Mesenteric fat pad (tissue), 1 donor: ENCODE measurements at places on chromosomes 12 and 14. TPM values are rescaled to one million over a fixed set of nuclear protein-coding genes. Genes with fewer than 3 reads are reported as not detected.

- no peak for DNase-seq
Measured at GRCh38 chr14:103151270-103151945, 28.1 kb downstream of the TNFAIP2 start.

The RAPGEF3 gene
- 79.4 TPM for total RNA-seq

DNA sequence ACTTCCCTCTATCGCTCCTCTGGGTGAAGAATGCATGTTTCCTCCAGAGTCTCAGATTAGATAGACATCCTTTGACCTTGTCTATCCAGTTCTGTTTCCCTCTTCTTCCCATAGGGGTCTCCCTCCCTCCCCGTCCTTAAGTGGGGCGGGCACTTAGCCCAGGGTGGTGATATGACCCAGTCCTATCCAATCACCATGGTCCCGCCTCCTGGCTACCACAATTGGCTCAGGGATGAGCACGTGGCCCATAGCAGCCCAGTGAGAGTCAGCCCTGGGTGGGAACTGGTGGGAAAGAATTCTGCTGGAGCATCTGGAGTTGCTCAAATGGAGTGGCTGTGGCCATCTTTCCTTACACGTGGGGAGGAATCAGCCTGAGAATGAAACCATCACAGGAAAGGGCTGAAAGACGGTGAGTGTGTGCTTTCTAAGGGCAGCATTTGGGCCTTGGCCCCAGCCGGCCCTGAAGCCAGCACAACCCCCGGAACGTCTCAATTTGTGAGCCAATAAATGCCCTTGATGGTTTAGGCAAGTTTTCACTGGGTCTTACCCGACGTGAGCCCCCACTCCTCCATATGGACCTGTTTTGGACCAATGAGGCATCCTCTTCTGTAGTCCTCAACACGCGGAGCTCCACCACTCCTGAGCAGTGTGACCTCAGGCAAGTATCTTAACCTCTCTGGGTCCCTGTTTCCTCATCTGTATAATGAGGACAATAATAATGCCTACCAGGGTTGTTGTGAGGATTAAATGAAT, 14.4 kb upstream of the MLXIP start:
- no peak for DNase-seq

The HIP1R gene
- 30.2 TPM for total RNA-seq

The P2RX7 gene
- total RNA-seq: 4.7 TPM

GRCh38 chr12:43676183-43676813, 82.3 kb downstream of the PUS7L start:
- no peak for DNase-seq

DNA sequence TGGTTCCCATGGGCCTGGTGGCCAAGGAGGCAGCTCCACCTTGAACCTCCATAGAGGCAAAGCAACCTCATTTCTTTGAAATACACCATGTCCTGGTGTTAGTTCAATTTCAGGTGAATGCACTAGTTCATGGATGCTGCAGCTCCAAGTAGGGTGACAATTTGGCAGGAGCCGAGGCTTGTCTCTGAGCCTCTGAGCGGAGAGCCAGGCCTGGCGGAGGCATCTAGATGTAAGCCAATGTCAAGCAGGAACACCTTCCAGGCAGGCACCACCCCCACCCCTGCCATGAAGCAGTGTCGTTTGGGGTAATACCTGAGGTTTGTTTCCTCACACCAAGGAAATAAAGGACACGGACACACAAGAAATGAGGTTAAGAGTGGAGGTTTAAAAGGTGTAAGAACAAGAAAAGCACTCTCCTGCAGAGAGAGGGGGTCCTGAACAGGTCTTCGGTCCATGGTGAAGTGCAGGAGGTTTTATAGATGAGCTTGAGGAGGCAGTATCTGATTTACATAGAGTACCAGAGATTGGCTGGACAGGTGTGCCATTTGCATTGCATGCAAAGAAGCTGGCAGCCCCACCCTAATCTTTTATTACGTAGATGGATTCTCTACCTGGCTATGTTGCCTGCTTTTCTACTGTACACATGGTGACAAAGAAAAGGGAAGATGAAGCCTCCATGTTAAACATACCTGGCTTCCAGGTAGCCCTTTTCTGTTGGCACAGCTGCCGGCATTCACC, 60.3 kb downstream of the RIN3 start:
- no peak for DNase-seq

GRCh38 chr12:131894981-131895639, 688 bp downstream of the ULK1 start:
- no peak for DNase-seq

The ITPK1 gene
- total RNA-seq: 267 TPM

The MANSC1 gene
- 15.4 TPM for total RNA-seq

DNA sequence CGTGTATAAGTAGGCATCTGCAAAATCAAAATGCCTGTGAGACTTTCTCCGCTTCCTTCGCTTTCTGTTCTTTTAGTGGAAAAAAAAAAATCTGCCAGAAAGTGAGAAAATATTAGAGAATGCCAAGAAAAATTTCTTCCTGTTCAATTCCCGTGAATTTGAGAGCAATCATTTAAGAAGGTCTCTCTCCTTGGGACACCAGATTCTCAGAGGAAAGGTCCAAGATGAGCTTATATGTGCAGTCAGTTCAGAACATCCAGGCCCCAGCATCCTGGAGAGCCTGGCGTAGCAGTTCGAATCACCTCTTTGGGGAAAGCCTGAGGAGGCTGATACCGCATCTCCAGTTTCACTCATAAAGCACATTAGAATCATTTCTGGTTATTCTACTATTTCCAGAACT, 912.8 kb downstream of the GALC start:
- DNase-seq: no peak

GRCh38 chr12:110668480-110669192, 20.3 kb downstream of the HVCN1 start:
- no peak for DNase-seq

DNA sequence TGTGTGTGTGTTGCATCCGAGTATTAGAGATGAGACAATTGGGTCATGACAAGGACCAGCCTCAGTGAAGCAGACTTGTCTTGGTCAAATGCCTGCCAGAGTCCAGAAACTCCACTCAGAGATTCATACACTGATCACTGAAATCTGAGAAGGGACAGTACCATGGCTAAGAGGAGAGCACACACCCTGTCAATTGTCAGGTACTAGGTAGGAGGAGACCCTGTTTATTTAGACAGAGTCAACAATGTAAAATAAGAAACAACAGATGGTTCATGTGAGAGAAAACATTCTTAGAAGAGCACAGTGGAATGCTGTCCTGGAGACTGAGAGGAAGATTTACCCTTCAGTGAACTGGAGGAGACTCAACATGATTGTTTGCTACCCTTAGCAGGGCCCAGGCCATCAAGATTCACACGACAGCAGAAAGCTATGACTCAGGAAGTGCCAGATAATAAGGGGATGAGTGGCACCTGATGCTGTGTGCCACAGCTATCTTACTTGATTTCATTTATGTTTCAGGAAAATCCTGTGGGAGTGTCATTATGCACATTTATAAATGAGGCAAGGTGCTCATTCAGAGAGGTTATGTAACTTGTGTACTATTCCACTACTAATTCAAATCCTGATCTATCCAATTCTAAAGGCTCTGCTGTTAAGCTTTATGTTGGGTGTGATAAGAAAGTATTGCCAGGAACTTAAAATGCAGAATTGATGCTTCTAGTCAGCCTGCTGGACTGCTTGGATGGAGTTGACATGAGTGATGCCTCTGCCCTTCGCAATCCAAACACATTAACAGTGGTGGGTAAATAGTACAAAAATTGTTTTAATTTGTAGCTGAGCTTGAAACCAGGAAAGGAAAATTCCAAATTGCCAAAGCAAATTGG, 136.6 kb upstream of the NEDD1 start:
- no peak for DNase-seq

DNA sequence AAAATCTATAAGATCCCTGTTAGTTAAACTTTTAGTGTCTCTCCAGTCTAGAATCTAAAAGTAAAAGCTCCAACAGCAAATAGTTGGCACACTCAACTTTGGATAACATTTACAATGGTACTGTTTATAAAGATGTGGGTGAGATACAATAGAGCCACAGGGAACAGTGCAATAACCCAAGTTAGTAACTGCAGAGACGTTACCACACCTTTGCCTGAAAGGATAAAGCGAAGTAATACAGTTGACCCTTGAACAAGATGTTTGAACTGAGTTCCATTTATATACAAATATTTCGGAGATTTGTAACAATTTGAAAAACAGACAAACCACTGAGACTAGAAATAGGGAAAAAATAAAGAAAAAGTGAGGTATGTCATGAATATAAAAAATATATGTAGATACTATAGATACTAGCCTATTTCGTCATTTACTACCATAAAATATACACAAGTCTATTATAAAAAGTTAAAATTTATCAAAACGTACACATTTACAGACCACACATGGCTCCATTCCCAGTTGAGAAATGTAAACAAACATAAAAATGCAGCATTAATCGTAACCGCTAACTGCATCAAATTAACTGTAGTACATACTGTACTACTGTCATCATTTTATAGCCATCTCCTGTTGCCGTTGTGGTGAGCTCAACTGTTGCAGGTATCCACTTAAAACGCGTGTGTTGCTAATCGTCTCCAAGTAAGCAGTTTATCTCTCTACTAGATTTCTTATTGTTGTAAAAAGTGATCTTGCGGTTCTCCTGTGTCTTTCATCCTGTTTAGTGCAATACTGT, 56.5 kb upstream of the HIF1A start:
- DNase-seq: no peak

DNA sequence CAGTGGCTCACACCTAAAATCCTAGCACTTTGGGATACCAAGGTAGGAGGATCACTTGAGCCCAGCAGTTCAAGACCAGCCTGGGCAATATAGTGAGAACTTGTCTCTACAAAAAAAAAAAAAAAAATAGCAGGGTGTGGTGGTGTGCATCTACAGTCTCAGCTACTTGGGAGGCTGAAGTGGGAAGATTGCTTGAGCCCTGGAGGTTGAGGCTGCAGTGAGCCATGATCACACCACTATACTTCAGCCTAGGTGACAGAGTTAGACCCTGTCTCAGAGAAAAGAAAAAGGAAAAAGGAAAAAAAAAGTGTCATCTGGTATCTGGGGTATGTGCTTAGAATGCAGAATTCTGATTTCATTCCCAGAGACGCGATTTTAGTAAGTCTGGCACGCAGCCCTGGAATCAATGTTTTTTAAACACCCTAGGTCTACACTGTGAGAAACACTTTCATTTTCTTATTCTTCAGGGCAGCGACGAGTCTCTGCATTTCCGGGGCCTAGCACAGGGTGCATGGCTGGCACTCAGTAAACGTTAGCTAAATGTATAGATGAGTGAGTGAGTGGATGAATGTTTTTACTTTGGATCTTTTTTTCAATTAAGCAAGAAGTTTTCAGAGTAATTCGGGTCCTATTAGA, 243.8 kb upstream of the PWP1 start:
- DNase-seq: no peak

DNA sequence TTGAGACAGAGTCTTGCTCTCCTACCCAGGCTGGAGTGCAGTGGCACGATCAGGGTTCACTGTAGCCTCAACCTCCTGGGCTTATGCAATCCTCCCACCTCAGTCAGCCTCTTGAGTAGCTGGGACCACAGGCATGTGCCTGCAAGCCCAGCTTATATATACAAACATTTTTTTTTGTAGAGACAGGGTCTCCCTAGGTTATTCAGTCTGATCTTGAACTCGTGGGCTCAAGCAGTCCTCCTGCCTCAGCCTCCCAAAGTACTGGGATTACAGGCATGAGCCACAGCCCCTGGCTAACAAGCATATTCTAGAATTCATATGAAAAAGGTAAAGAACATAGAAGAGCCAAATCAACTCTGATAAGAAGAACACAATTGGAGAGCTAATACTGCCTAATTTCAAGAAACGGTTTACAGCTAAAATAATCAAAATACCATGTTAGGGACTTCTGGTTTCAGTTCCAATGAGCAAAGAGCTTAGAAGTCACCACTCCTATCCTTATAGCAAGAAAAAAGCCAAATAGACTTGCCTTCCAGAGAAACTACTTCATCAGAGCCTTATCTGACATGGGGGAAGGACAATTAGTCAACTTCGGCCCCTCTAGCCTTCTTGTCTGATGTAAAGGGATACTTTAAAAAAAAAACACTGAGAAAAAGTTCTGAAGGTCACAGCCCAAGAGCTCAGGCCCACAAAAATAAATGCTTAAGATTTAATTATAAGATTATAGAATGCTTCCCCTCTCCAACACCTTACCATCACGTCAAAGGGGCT, 37.6 kb downstream of the TMEM116 start:
- no peak for DNase-seq

- no peak for DNase-seq
Measured at GRCh38 chr12:60415351-60415750, 819.5 kb downstream of the SLC16A7 start.

- no peak for DNase-seq
Measured at GRCh38 chr14:50941151-50941550, 3.1 kb downstream of the PYGL start.

The MEG3 gene
- total RNA-seq: 82.2 TPM

The CCDC77 gene
- 7.9 TPM for total RNA-seq

The LMNTD1 gene
- total RNA-seq: not detected

- no peak for DNase-seq
Measured at GRCh38 chr14:80587096-80587724, 354.3 kb downstream of the CEP128 start.

DNA sequence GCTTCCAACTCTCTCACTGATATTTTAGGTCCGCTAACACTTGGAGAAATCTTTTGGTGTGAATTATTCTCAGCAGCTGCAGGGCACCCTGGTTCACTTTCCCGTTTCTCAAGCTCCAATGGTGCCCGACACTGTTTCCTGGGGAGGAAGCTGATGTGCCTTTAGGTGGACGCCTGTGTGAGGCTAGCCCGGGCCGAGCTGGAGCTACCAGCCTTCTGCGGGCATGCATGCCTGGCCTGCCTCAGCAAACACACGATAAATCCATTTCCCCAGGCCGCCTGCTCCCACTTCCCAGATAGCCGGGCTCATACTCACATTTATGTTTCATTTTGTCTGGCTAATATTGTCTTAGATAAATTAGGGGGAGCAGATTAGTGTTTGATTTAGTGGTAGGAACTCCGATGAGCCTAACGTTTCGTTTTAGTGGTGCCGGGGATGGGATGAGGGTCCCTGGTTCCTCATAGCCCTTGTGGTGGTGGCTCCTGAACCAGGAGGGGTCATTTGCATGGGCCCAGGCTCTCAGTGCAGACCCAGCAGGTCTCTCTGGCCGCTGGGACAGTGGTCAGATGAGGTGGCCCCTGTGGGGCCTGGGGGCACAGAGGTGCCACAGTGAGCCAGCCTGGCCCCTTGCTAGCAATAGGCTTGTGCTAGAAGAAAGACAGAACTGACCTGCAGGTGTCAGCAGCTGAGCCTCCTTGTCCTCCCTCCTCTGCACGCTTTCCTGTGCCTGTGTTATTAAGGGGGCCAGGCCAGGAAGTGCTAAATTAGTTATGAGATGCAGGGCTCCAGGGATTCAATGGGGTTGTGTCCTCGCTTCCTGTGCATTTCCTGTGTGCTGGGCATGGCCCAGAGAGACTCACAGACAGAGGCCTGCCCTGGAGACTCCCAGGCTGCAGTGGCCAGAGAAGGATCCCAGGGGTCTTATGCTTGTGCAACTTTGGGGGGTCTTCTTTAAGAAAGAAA, 88.3 kb downstream of the KIF26A start:
- no peak for DNase-seq

The AKAP6 gene
- 1.5 TPM for total RNA-seq
